ENCODE measurements at places on chromosomes 1 and 21. TPM values are rescaled to one million over a fixed set of nuclear protein-coding genes. Genes with fewer than 3 reads are reported as not detected.
A peak's percentile ranks its signal among the peaks of the same experiment; 100 is the strongest.

The UHMK1 gene
- 62.1 TPM for total RNA-seq

The SEC16B gene
- total RNA-seq: 0.42 TPM

DNA sequence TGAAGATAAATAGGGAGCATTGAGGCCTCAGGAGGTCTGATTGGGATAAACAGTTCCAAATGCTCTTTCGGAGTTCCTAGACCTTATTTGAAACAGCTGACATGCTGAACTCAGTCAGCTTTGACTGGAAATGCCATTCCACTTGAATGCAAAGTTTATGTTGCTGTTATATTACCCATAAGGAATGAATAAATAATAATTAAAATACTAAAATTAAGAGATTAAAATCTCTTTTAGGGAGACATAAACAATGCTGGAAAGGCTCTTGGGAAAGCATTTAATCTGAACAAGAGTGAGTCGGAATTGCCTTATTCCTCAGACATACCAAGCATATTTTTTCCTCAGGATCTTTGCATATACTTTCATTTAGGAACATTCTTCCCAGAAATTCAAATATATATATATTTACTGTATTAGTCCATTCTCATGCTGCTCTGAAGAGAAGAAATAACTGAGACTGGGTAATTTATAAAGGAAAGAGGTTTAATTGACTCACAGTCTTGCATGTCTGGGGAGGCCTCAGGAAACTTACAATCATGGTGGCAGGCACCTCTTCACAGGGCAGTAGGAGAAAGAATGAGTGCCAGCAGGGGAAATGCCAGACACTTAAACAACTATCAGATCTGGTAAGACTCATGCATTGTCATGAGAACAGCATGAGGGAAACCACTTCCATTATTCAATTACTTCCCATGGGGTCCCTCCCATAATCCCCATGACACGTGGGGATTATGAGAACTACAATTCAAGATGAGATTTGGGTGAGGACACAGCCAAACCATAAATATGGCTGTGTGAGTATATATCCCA, 318.2 kb upstream of the PLXNA2 start:
- no peaks in the 10 kb centered on the region for H3K36me3 ChIP-seq
- no peaks in the 10 kb centered on the region for H3K4me1 ChIP-seq
- DNase-seq: no peak
- H3K4me3 ChIP-seq: no peak overlapping the region
- no peaks in the 10 kb centered on the region for H3K27me3 ChIP-seq

DNA sequence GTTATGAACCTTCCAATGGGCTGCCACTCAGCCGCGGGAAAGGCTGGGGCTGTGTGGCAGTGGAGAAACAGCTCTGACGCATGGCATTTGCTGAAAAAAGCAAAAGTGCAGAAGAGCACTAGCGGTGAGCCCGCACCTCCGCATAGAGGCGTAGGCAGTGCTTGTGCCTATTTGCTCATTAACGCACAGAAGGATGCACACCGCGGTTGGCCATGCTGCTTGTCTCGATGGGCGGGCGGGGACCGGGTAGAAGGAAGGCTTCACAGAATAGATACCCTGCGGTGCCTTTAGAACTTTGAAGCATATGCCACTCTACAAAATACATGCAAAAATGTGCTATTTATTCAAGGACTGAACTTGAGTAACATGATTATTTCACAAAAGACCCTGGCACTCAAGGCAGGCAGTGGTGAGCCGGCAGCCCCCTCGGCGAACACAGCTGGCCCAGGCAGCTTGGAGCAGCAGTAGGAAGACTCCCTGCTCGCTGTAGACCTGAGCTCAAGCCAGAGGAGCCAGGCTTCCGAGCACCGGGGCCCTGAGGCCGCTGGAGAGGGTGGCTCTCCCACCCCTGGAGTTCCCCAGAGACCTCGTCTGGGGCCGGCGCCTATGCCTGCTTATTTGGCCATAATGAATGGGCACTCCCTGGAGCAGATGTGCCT, 71.5 kb downstream of the SIK1 start:
- H3K36me3 ChIP-seq: no peaks in the 10 kb centered on the region
- H3K4me3 ChIP-seq: no peak overlapping the region
- no peaks in the 10 kb centered on the region for H3K4me1 ChIP-seq
- no peak overlapping the region for H3K27ac ChIP-seq

GRCh38 chr1:86499987-86500593, 31.4 kb downstream of the CLCA1 start:
- H3K27me3 ChIP-seq: no peaks in the 10 kb centered on the region
- no peak for DNase-seq
- H3K4me1 ChIP-seq: peaks cover 5% of the 10 kb centered on the region

GRCh38 chr1:62722796-62723195, 34.6 kb upstream of the DOCK7 start:
- H3K27ac ChIP-seq: no peak overlapping the region
- no peak for DNase-seq
- no peaks in the 10 kb centered on the region for H3K36me3 ChIP-seq
- H3K4me3 ChIP-seq: no peak overlapping the region

- H3K36me3 ChIP-seq: no peaks in the 10 kb centered on the region
- no peaks in the 10 kb centered on the region for H3K4me1 ChIP-seq
- DNase-seq: no peak
- H3K27ac ChIP-seq: no peak overlapping the region
Measured at GRCh38 chr1:7196036-7196911, 411.0 kb downstream of the CAMTA1 start.

GRCh38 chr1:235503403-235504121, 690 bp downstream of the B3GALNT2 start:
- DNase-seq: peak; percentile 53
- H3K4me1 ChIP-seq: peaks cover 32% of the 10 kb centered on the region
- H3K27ac ChIP-seq: peak overlapping the region; percentile 99

Data from psoas muscle (tissue), 8 donors.